Stimulated activated CD4-positive, alpha-beta T cell treated with anti-CD3 and anti-CD28 coated beads, Interleukin-12 subunit alpha, Interleukin-12 subunit beta, amount 100 ng/mL, for 48 hours (primary cell): ENCODE measurements at places on chromosomes 2 and 18.

DNA sequence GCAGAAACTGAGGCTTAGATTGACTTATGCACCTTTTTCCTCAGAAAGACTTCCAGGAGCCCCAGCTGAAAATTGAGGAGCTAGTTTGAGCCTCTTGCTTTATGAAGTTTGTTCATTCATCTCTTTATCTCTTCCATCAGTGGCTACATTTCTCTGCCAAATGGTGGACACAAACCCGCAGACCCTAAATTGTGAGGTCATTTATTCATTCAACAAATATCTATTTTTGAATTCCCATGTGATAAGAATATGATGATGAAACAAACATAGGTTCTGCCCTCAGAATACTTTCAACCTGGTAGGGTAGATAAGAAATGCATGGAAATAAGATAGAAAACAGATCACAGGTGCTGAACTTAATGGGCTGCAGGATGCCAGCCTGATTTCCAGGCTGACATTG lies 309.4 kb downstream of the TNS1 start:
- no peak for DNase-seq

DNA sequence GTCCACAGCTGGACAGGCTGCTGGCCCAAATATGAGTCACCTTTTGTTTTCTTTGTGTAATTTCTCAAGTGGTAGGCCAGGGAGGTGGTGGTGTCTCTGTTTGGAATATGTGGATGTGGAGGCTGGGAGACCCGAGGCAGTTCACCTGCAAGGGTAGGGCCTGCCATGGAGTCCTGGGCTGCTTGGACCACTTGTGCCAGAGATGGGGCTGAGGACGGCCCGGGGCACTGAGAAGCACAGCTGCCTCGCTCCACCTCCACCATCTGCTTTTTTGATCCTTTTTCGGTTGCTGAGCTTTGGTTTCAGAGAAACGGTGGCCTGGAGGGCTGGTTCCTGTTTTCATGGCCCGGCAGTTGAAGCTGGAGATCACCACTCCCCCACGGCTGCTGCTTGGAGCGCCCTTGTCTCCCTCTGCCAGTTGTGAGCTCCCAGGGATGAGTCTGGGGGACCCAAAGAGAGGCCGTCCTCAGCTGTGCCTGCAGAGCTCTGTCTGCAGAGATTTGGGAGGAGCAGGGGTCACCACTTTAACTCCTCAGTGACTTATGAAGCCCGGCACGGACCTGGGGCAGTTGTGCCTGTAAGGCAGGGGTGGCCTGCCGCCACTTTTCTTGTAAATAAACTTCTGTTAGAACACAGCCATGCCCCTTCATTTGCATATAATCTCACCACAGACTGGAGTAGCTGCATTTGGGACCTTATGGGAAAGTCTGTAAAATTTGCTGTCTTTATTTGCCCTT lies 67.6 kb upstream of the MCFD2 start:
- no peak for DNase-seq

DNA sequence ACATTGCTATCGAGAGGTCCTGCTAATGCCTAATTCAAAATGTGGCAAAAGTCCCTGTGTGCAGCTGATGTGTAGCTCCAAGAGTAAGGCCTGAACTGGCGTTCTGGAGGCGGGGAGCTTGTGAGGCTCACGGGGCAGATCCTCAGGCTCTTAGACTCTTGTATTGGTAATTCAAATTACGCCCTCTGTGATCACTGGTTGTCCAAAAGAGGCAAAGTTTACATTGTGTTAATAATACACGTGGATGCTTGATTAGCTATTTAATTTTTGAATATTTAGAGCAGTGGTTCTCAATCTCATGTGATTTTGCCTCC lies 12.4 kb upstream of the CRYGA start:
- no peak for DNase-seq

DNA sequence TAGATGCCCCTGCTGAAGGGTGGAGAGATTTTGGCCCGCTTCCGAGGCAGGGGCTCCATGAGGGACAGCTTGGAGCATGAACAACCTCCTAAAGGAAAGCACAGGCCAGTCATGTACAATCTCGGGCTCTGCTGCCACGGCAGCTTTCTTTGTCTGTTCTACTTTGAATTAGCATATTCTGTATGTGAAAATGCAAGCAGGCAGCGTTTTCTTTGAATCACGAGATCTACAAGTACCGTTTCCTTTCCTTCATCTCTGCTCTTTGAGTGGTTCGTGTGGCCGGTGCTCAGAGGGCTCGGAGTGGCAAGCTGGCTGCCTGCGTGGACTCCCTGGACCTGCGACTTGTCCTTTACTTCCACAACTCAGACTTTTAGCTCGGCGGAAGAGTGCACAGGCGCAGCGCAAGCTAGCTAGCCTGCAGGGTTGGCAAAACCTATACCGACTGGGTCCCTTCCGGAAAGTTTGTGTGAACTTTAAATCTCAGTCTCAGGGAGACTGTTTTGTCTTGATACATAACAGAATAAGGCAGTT lies 6.9 kb downstream of the TWIST2 start:
- DNase-seq = no peak
